ENCODE measurements at places on chromosomes 11 and 22. TPM values are rescaled to one million over a fixed set of nuclear protein-coding genes. Genes with fewer than 3 reads are reported as not detected.

Gene BDNF
- not detected for total RNA-seq

Gene OR4A15
- not detected for total RNA-seq

Gene SYT12
- total RNA-seq, result not detected

Gene RBMXL2
- not detected for total RNA-seq

Gene C22orf31
- not detected for total RNA-seq

Gene SBF1
- 101 TPM for total RNA-seq

Gene SOX6
- total RNA-seq, result 0.04 TPM

Gene TIGD3
- total RNA-seq, result 0.54 TPM

Gene LRRC56
- 2.2 TPM for total RNA-seq

Gene NAALAD2
- total RNA-seq, result not detected
